ENCODE measurements at places on chromosomes 11 and 22.

DNA sequence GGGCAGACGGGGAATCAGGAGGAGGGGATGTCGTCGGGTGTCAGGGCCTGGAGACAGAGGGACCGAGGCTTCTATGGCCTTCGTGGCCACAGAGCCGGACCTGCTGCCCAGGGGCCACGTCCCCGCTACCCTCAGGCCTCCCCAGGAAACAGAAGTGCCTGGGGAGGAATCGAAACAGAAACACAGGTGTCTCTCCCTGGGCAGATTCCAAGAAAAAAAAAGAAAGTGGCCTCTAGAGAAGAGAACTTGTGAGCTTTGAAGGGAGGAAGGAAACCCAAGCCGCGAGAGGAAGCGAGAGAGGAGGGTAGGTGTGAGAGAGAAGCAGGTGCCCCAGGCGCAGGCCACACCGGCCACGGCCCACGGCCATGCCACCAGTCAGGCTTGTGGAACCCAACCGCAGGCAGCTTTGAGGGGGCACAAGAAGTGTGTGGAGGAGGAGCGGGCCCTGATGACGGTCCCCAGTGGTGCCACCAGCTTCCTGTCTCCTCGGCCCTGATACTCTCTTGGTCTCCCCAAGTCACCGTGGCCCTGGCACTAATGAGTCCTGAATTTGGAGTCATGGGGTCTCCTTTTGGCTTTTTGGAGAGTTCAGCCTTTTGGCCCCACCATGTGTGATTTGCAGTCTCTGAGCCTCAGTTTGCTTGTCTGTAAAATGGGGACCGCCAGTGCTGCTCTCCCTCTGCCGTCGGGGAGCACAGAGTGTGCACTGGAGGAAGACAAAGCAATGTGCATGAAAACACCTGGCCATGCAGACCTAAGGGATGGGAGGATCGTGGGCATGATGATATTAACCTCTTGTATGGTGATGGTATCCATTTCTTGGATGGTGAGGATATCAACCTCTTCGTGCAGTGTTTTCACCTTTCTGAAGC, 25.2 kb downstream of the LIF start:
- DNase-seq, result no peak

GRCh38 chr11:61618978-61619377, 38.1 kb upstream of the SYT7 start:
- no peak for DNase-seq

- no peak for DNase-seq
Measured at GRCh38 chr11:9385327-9385899, 961 bp downstream of the IPO7 start.

DNA sequence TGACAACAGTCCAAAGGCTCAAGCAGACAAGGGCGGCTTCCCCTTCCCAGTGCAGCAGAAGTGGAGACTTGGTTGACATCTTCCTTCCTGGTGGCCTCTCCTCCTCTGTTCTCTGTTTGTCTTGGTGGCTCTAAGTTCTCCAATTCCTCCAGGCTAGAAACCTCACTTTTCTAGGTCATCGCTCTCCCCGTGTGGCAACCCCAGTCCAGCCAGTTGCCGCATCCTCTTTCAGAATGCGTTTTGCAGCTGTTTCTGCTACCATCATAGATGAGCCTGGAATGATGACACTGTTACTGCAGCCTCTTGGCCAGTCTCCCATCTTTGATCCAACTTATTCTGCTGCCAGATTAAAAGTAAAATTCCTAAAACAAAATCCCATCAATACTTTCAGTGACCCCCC, 201.5 kb downstream of the TRIM29 start:
- DNase-seq, result no peak

GRCh38 chr11:130180896-130181294, 21.3 kb downstream of the ST14 start:
- DNase-seq, result no peak

GRCh38 chr11:86688398-86689179, 16.2 kb upstream of the ME3 start:
- DNase-seq, result no peak

GRCh38 chr11:77055101-77055561, 11.6 kb upstream of the CAPN5 start:
- DNase-seq, result no peak

- no peak for DNase-seq
Measured at GRCh38 chr11:61904539-61905048, 12.8 kb downstream of the RAB3IL1 start.

DNA sequence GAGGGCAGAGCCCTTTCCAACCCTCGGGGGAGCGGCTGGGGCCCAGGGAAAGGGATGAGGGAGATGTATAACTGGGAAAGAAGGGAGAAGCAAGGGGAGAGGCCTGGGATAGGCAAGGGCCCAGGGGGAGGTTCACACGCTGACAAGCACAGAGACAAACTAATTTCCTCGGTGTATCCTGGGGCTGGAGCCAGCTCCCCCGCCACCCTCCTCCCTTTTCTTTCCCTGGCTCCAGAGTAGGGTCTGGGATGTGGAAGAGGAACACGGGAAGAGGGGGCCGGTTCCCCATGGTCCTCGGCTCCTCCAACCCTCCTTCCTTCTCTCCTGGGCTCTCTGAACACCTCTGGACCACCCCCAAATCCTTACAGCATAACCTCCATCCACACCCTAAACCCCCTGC, 6.9 kb downstream of the CLCF1 start:
- no peak for DNase-seq

DNA sequence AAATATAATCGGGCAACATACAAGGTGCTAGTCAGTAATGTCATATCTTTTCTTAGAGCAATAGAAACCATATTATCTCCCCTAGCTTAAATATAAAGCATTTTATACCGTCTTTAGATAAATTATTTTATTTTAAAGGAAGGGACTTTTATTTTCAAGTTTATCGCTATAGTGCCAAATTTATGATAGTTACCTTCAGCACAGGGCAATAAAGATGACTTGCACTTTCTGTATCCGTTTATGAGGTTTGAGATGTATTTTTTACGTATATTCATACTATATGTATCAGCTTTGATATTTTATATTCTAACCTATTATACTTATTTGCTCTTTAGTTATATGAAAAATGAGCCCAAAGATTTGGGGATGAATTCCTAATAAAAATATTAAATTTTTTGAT, 61.6 kb upstream of the CARD18 start:
- no peak for DNase-seq

DNA sequence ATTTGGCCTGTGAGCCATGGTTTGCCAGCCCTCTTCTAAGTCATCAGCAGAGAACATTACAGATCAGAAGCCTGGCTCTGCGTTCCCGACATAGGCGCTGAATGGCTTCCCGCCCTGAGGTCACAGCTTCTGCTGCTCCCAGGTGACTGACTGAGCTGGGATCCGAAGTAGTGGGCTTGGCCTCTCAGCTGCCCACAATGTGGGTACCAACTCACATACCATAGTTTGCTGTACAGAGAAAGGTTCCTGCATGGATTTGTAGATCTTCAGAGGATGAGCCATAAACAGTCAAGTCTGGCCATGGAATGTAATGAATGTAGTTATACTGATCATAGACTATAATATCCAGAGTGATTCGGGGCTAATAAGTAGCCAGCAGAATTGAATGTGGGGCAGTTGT, 42.6 kb downstream of the TEAD1 start:
- no peak for DNase-seq

DNA sequence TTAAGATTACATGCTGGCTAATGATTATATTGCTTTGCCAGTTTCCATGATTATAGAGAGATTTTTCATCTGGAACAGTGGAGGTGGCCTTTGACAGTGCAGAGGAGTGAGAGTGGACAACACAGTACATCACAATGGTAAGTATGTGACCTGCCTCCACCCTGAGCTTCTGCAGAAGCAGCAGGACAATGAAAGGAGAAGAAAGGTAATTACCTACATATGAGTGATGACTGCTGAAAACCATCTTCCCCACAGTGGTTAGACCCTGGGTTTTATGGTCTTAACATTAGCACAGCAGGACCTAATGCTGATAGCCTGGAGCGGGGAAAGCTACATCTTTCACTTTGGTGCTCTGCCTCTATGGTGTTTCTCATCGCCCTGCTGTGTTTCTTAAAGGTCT, 454.7 kb upstream of the DDI1 start:
- DNase-seq, result no peak

All from activated naive CD8-positive, alpha-beta T cell treated with anti-CD3 and anti-CD28 coated beads, Interleukin-2, amount 50 U/mL, for 16 hours (primary cell).